Myocyte (in vitro differentiated cells): ENCODE measurements at places on chromosomes 12 and 14.

GRCh38 chr12:109915171-109916040, 15.3 kb downstream of the TCHP start:
- DNase-seq, result peak; percentile 79

- DNase-seq, result peak; percentile 99
Measured at GRCh38 chr12:55720894-55721444, 776 bp downstream of the RDH5 start.

- no peak for DNase-seq
Measured at GRCh38 chr12:103515341-103515740, 19.6 kb upstream of the C12orf42 start.

DNA sequence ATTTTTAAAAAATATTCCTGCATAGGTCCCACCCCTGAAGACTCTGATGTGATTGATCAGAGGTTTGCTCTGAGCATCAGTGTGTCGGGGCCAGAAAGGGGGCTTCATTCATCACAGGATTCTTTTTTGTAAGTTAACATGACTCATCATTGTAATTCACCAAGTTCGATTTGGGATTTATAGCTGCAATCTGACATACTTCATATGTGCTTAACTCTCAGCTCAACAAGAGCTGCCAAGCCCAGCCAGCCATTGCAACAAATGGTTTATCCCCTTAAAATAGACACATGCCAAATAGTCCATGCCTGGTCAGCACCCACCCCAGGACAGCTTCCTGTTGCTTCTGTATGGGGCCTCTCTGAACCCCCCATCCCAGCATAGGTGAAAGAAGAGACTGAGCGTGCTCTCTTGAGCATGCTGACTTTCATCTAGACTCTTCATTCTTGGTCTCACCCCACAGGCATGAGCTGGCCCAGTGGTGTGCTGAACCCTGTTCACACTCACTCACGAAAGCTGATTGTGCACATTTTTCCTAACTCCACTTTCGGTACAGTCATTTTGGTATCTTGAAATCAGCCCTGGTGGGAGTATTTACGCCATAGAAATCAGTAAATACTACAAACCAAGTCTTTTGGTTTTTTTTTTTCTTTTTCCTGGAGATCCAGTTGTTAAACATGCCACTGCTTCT, 101.4 kb downstream of the STAB2 start:
- DNase-seq, result no peak

GRCh38 chr12:109619002-109619604, 45.5 kb downstream of the MVK start:
- no peak for DNase-seq

DNA sequence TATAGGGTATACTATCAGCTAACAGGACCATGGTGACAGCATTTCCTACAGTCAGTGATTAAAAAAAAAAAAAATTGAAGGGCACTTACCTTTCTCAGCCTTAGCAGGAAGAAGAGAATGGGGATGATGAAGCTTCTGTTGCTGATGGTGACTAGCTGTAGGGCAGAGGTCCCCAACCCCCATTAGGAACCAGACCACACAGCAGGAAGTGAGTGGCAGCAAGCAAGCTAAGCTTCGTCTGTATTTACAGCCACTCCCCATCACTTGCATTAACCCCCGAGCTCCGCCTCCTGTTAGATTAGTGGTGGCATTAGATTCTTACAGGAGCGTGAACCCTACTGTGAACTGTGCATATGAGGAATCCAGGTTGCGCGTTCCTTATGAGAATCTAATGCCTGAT, 91.3 kb upstream of the USP44 start:
- DNase-seq, result no peak
